ENCODE measurements at places on chromosomes 1 and 21.

DNA sequence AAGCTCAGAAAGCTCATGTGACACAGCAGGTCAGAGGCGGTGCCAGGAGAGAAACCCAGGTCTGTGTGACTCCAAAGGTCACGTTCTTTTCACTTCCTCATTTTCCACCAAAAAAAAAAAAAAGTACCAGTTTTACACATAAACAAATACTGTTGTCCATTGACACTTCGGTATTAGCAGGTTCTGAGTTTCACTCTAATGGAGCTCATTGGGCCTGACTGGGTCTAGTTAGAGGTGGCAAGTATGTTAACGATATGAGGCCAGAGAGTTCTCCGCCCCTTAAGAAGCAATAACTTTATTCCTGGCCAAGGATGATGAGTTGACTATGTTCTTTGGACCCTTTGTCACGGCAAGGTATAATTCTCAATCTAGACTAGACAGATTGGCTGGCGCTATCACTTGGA lies 30.0 kb upstream of the SDE2 start:
- DNase-seq = no peak

GRCh38 chr1:93552741-93553455 lies 105.0 kb downstream of the FNBP1L start:
- peak; percentile 31 for DNase-seq

DNA sequence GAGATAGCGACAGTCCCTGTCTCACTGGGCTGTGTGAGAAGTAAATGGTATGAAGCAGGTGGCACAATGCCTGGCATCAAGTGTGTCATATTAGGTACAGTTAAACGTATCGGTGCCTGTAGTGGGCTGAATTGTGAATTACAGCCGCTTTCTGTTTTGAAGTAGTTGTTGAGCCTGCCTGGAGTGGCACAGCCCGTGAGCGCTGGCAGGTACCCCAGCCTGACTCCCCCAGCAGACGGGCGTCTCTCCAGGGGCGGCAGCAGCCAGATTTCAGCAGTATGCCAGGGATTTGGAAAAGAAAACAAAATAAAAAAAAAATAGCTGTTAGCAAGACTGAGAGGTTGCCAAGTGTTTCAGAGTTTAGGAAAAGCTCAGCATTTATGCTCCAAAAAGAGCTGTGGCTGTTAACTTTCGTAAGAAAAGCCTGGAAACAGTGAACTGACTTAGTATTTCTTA lies 26.6 kb upstream of the GPR153 start:
- DNase-seq = no peak

GRCh38 chr21:43271452-43272020 lies 102.7 kb downstream of the CRYAA start:
- no peak for DNase-seq

DNA sequence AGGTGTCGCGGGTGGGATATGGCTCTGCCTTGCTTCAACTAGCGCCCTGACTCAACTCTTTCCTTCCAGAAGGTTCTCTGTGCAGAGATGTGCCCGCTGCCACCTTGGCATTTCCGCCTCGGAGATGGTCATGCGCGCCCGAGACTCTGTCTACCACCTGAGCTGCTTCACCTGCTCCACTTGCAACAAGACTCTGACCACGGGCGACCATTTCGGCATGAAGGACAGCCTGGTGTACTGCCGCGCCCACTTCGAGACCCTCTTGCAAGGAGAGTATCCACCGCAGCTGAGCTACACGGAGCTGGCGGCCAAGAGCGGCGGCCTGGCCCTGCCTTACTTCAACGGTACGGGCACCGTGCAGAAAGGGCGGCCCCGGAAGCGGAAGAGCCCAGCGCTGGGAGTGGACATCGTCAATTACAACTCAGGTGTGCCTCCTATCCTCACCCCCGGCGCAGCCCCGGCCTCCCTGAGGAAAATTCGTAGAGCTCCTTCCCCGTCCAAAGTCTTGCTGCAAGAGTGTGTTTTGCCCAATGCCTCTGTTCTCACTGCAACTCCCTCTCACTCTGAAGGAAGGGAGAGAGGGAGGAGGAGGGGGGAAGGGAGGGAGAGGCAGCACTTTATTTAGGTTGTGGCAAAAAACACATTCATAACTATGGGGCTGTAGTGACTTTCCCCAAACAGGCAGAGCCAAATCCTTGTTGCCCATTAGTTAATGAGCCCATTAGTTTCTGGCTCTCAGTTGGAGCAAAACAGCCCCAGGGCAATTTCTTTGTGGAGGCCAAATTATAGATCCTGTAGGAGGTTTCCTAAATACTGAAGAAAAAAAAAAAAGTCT lies 4.3 kb downstream of the LHX9 start:
- no peak for DNase-seq

DNA sequence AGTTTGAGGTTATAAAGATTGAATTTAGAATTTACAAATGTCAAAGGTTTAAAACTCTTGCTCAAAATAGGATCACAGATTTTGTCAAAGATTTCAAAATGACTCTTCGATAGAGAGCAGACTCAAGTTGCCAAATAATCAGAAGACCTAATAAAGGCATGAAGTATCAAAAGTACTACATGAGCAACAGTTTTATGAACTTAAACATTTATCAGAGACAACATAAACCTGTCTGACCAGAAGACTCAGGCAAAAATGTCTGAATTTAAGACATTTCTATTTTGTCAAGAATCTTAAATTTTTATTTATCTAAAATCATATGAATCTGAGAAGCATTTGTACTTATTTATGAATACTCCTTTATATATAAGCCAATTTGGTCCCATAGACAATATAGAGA lies 330.9 kb downstream of the PTPRU start:
- no peak for DNase-seq

DNA sequence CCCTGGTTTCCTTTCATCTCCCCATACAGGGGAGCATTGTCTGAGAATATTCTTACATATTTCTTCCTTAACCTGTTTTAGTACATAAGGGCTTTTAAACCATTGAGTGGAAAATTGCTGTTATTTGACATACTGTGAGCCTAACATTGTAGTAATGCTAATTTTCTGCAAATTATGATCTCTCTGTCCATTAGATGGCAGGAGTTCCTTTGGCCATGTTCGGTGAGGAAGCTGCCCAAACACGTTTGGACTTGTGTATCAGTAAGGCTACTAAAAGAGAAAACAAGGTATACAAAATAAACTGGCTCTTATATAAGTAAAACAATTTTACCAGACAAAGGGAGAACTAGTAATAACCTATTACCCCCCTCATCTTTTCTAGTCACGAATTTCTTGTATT lies 29.2 kb downstream of the CDC7 start:
- DNase-seq = peak; percentile 25

DNA sequence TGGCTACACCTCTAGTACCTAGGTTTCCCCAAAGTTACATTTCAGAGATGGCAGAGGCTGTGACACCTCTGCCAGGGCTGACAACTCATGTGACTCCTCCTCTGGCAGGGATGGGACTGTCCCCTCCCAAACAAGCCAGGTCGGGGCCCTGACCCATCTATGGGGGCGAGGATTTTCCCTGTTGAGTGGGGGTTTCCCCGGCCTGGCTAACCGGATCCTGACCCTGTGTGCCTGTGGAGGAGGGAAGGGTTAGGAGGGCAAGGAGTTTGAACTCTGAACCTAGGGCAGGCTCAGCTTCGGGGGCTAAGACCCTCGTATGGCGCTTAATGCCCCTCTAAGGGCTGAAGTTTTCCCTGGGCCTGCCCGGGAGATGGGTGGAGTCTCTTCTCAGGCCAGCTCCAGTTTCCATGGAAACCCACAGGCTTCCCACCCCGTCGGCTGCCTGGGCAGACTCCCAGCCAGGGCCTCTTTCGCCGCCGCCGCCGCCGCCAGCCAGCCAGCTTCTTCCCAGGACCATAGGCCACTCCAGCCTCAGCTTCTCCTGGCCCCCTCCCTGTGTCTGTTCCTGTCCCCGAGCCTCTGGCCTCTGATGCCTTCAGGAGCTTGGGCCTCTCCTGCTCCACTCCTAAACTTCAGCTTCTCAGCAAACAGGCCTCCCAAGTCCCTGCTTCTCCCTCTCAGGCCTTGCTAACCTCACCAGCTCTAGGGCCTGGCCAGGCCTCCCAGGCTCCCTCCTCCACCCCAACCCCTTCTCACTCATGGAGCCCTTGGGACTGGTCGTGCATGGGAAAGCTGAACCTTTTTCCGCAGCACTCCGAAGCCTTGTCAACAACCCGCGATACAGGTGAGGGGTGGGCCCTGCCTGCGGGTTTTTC lies at the start of gene BTBD19:
Gene BTBD19 (plus strand): TSS at position 461 of the 875 bp plus-strand sequence. CDS start 298 bp downstream, at position 759.
- DNase-seq = peak; percentile 86
